ENCODE measurements at places on chromosomes 2 and 18.

- DNase-seq, result peak; percentile 93
Observed at GRCh38 chr2:71742953-71743601, 289.7 kb downstream of the DYSF start.

DNA sequence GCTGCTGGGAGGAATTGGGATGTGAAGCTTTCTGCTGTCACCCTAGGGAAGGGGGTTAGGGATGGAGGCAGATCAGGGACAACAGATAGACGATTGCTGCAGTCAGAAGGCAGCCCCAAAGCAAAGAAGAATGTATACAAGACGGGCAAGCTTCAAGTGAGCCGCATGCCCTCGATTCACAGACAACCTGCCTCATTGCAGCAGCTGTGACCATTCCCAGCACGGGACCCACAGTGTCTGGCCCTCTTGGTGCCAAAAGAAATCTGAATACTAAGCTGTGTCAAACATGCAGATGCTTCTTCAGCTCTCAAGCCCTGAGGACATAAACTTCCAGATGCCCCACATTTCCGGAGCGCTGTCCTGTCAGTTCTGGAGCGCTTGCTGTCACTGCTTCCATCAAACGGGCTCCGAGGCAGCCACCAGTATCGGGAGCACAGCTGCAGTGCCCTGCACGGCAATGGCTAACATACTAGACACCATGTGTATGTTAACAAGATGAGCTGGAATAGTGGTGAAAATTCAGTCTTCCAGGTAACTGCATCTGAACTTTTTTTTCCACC is 33.8 kb downstream of the PRELID3A start:
- DNase-seq, result no peak

GRCh38 chr18:35183886-35184285 is 56.9 kb upstream of the ZNF397 start:
- DNase-seq, result no peak

DNA sequence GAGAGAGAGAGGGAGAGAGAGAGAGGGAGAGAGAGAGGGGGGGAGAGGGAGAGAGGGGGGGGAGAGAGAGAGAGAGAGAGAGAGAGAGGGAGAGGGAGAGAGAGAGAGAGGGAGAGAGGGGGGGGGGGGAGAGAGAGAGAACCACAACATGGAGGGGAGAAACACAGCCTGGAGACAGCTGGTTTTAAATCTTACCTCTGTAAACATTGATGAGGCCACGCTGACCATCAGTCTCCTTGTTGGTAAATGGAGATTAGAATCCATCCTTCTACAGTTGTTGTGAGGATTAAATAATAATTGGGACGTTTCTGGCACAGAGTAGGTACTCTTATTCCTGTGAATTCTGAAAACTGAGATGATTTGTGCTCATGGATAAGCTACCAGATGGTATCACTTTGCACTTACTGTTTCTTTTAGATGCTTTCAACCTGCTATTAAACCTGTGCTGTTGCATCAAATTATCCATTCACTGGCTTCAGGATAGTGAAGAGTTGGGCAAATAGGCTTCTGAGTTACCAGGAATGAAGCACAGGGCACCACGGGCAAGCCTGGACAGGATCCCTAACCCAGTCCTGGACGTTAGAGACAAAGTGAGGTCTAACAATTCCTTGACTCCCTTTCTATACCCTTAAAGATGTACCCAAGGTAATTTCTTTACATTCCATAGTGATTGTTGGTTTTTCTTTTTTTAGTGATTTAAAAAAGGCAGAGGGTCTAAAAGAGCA is 318.1 kb downstream of the ZNF521 start:
- no peak for DNase-seq

- peak; percentile 98 for DNase-seq
Observed at GRCh38 chr2:27890146-27890923, at the start of the genes BABAM2 and RBKS. TSS of gene BABAM2 (plus strand) at chr2:27890729. CDS start at chr2:27894557, 3,828 bp downstream. TSS of gene RBKS (minus strand) at chr2:27890387. CDS start at chr2:27890345, 42 bp downstream.

- DNase-seq, result no peak
Observed at GRCh38 chr2:200264631-200265030, 41.9 kb upstream of the SPATS2L start.

DNA sequence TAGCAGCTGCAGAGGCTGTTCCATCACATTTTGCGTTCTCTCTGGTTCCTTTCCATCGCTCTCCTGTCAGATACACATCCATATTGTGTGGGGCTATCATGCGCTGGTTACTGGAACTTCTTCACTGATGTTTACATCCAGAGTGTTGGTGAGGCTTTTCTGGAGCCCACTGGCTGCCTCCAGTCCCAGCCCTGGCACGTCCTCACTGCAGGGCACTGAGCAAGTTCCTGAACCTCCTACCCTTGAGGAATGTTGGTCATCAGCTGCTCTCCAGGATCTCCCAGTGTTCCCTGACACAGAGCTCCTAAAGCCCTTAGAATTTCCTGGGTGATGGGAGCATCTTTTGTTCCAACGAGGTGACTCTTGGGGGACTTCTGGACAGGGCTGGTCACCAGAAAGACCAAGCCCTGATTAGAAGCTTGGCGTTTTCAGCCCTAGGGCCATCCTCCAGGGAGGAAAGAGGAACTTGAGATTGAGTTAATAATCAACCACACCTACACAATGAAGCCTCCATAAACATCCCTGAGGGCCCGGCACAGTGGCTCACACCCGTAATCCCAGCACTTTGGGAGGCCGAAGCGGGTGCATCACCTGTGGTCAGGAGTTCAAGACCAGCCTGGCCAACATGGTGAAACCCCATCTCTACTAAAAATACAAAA is 81.3 kb downstream of the TFCP2L1 start:
- DNase-seq, result no peak

DNA sequence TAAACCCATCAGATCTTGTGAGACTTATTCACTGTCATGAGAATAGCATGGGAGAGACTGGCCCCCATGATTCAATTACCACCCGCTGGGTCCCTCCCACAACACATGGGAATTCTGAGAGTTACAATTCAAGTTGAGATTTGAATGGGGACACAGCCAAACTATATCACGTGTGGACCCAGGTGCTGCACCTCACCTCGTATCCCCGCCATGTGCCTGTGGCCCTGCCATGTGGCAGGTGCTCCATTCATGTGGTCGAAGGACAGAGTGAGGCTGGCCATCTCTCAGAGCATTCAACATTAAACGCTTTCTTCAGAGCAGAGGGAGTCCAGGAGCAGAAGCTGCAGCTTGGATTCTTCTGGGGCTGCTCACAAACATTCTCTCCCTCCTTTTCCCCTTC is 32.3 kb downstream of the MROH2A start:
- DNase-seq, result no peak
